ENCODE measurements at places on chromosomes 12 and 14. TPM values are rescaled to one million over a fixed set of nuclear protein-coding genes. Genes with fewer than 3 reads are reported as not detected.
A peak's percentile ranks its signal among the peaks of the same experiment; 100 is the strongest.

GRCh38 chr14:94390372-94391086, 2.1 kb upstream of the SERPINA1 start:
- no peak overlapping the region for H3K4me3 ChIP-seq
- H3K27ac ChIP-seq: no peak overlapping the region
- DNase-seq: no peak
- no peaks in the 10 kb centered on the region for H3K27me3 ChIP-seq
- H3K36me3 ChIP-seq: no peaks in the 10 kb centered on the region

Gene MRPS35
- 27.3 TPM for total RNA-seq

DNA sequence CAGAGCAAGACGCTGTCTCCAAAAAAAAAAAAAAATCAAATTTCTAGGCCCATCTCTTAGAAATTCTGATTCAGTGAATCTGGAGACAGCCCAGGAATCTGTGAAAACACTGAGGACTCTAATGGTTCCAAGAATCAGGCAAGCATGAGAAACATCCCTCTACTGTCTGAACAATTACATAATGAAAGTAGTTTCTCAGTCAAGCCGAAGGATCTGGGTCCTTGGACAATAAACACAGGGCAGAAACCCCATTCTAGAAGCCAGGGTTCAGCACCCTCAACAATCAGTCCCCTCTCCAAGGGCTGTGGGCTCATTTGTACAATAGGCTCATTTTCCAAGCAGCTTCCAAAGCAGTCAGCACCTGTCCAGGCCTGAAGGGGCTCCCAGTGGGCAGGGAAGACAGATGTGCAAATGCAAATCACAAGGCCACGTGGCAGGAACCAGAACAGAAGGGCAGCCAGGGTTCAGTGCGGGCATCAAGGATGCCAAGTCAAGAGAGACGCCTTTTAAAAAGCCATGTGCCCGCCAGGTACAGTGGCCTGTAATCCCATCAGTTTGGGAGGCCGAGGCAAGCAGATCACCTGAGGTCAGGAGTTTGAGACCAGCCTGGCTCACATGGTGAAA, 96.1 kb downstream of the KSR2 start:
- no peak overlapping the region for H3K27ac ChIP-seq
- peaks cover 8% of the 10 kb centered on the region for H3K4me1 ChIP-seq
- no peak overlapping the region for H3K4me3 ChIP-seq
- H3K27me3 ChIP-seq: peaks cover 6% of the 10 kb centered on the region
- DNase-seq: no peak
- H3K36me3 ChIP-seq: no peaks in the 10 kb centered on the region

- no peak for DNase-seq
- H3K27ac ChIP-seq: no peak overlapping the region
- peaks cover 1% of the 10 kb centered on the region for H3K4me1 ChIP-seq
Measured at GRCh38 chr12:128513331-128513730, 246.4 kb downstream of the TMEM132C start.

- peaks cover 5% of the 10 kb centered on the region for H3K36me3 ChIP-seq
- H3K4me3 ChIP-seq: no peak overlapping the region
- H3K27ac ChIP-seq: peak overlapping the region; percentile 28
- DNase-seq: no peak
- H3K27me3 ChIP-seq: no peaks in the 10 kb centered on the region
Measured at GRCh38 chr14:96357216-96357615, 5.9 kb downstream of the ATG2B start.

GRCh38 chr12:64029013-64029857, 184.7 kb downstream of the SRGAP1 start:
- peaks cover 3% of the 10 kb centered on the region for H3K27me3 ChIP-seq
- no peak for DNase-seq
- H3K36me3 ChIP-seq: no peaks in the 10 kb centered on the region

DNA sequence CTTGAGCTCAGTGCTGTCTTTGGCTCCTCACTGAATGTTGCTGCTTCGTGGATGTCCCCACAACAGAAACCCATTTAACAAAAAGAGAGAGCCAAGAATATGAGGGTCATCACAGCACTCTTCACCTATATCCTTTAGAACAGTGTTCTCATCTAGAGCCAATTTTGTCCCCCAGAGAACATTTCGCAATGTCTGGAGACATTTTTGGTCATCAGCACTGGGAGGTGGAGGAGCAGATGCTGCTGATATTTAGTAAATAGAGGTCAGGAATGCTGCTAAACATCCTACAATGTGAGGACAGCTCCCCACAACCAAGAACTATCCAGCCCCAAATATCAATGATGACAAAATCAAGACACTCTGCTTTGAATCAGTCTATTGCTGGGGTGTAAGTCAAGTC, 92.5 kb downstream of the BBS10 start:
- H3K4me3 ChIP-seq: no peak overlapping the region
- no peaks in the 10 kb centered on the region for H3K36me3 ChIP-seq
- no peaks in the 10 kb centered on the region for H3K27me3 ChIP-seq
- no peak for DNase-seq
- H3K27ac ChIP-seq: no peak overlapping the region

Gene GCH1
- 22.3 TPM for total RNA-seq

GRCh38 chr14:89578156-89578555, 161.1 kb upstream of the FOXN3 start:
- peaks cover 3% of the 10 kb centered on the region for H3K36me3 ChIP-seq
- no peak for DNase-seq
- H3K27me3 ChIP-seq: no peaks in the 10 kb centered on the region
- peak overlapping the region; percentile 25 for H3K27ac ChIP-seq
- no peak overlapping the region for H3K4me3 ChIP-seq

DNA sequence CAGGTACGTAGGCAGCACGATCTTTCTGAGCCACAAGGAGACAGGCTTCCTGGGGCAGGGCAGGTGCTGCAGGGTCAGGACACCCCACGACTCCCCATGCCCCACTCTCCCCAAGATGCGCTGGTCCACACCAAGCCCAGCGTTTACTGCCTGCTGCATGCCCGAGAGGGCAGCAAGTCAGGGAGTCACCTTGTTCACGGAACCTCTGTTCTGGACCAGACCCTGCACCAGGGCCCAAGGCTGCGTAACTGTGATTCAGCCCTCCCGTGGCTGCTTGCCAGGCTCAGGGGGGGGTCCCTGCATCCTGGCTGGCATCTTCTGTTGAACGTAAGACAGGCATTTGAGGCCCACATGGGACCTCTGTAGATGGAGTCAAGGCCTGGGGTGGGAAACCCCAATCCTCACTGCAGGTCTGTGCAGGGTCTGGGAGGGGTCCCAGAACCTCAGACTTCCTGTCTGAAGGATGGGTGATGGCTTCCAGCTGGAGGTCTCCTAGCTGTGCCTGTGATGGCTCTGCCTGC, 228.6 kb upstream of the RTL1 start:
- H3K27ac ChIP-seq: no peak overlapping the region
- no peak overlapping the region for H3K4me3 ChIP-seq
- H3K27me3 ChIP-seq: peaks cover 26% of the 10 kb centered on the region
- H3K36me3 ChIP-seq: no peaks in the 10 kb centered on the region
- DNase-seq: no peak
- no peaks in the 10 kb centered on the region for H3K4me1 ChIP-seq

Gene DCN
- not detected for total RNA-seq

DNA sequence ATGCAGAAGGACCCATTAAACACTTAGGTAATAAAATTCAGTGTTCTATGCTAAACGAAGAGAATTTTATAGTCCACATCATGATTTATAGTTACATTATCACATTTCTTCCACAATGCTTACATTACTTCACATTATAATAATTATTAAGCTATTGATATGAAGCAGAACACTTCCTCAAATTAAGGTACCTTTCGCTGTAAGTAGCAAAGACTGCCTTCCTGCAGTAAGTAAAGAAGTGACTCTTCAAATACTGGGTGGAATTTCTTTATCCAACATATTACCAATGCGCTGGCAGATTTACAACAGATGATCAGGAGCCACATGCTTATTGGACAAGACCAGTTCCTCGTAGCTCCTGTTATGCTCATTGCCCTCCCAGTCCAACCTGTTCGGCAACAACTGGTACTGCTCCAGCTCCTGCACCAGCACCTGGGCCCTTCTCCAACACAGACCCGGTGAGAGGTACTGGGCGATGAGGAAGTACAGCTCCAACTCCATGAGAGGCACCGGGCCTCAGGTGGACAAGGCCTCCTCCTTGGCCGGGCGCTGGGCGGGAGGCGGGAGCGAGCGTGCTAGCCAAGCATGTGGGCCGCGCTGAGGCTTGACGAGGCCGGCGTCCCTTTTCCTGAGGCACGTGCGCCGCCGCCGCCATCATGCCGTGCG, 210.7 kb upstream of the ATP2B1 start:
- H3K4me1 ChIP-seq: peaks cover 4% of the 10 kb centered on the region
- H3K36me3 ChIP-seq: no peaks in the 10 kb centered on the region
- H3K4me3 ChIP-seq: no peak overlapping the region
- H3K27me3 ChIP-seq: no peaks in the 10 kb centered on the region

GRCh38 chr14:44616204-44616603, 109.1 kb upstream of the FSCB start:
- no peak for DNase-seq
- H3K27ac ChIP-seq: no peak overlapping the region
- no peaks in the 10 kb centered on the region for H3K27me3 ChIP-seq
- no peak overlapping the region for H3K4me3 ChIP-seq

Gene PRH2
- total RNA-seq: not detected

GRCh38 chr12:2581293-2582045, 213.3 kb upstream of the FKBP4 start:
- no peak overlapping the region for H3K27ac ChIP-seq
- H3K4me1 ChIP-seq: peaks cover 5% of the 10 kb centered on the region
- H3K36me3 ChIP-seq: no peaks in the 10 kb centered on the region
- H3K4me3 ChIP-seq: no peak overlapping the region
- H3K27me3 ChIP-seq: peaks cover 54% of the 10 kb centered on the region
- DNase-seq: no peak

- H3K27ac ChIP-seq: no peak overlapping the region
- DNase-seq: no peak
- H3K4me1 ChIP-seq: peaks cover 19% of the 10 kb centered on the region
- peaks cover 38% of the 10 kb centered on the region for H3K27me3 ChIP-seq
- no peak overlapping the region for H3K4me3 ChIP-seq
Measured at GRCh38 chr12:52788876-52789636, 6.9 kb downstream of the KRT3 start.

GRCh38 chr14:86083616-86084015, 553.7 kb downstream of the FLRT2 start:
- H3K27me3 ChIP-seq: no peaks in the 10 kb centered on the region
- no peak overlapping the region for H3K4me3 ChIP-seq

DNA sequence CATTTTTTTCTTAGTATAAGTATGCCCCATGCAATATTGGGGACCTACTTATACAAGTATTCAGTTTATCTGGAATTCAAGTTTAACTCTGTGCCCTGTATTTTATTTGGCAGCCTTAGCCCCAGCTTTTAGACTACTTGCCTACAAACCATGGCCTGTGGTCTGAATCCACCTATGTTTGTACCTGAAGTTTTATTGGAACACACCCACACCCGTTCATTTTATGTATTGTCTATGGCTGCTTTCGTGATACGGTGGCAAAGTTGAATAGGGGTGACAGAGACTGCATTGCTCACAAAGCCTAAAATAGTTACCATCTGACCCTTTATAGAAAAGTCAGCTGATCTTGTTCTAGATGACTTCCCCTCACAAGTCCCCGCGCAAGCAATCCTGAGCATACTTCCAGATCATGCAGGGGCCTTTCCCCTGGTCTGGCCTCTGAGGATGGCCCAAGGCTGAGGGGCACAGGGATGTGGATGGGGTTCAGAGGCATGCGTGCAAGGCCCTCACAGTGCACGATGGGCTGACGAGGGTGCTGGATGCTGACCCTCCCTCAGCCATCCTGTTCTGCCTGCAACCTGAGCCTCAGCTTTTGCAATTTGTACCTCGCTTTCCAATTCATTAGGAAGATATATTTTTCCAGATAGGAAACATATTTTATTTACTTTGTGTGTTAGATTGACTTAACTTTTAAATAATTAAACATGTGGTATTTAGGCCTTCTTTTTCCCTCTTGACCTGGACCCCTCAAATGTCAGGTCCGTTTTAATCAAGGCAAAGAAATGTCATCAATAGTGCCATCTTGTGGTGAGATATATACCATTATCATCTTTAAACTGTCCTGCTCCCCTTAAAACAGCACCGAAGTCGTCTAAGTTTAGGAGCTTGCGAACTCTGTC, 527.3 kb upstream of the CCDC196 start:
- peaks cover 24% of the 10 kb centered on the region for H3K4me1 ChIP-seq
- H3K27me3 ChIP-seq: no peaks in the 10 kb centered on the region
- H3K27ac ChIP-seq: no peak overlapping the region

Gene VDR
- 0.73 TPM for total RNA-seq

Gene ZNF84
- 58.3 TPM for total RNA-seq

Gene RNF212B
- not detected for total RNA-seq

- no peak overlapping the region for H3K4me3 ChIP-seq
- no peak overlapping the region for H3K27ac ChIP-seq
- DNase-seq: no peak
- H3K36me3 ChIP-seq: no peaks in the 10 kb centered on the region
- H3K4me1 ChIP-seq: peaks cover 11% of the 10 kb centered on the region
Measured at GRCh38 chr14:75454963-75455546, 27.2 kb downstream of the JDP2 start.

DNA sequence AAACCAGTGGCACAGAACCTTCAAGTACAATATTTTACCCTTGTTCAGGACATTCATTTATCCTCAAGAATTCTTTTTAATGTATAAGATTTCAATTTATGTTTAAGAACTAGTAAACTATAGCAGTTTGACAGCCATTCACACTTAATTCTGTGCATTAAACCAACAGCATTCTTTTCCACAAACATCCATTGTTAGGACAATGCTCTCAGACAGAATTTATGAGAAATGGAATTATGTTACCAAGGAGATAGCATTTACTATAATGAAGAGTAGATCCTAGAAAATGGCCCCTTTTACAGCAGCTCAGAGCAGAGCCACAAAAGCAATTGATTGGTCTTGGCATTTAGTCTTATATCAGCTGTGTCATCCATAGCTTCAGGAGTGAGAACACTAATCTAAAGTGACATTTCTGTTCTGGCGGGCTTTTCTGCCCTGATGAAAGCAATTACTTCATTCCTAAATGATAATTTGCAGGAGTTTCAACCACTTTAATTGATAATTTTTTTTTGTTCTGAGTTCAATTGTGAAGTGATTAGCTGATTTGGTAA, 268.9 kb downstream of the NPAS3 start:
- H3K4me3 ChIP-seq: no peak overlapping the region
- no peaks in the 10 kb centered on the region for H3K36me3 ChIP-seq
- no peaks in the 10 kb centered on the region for H3K4me1 ChIP-seq
- no peak for DNase-seq
- no peak overlapping the region for H3K27ac ChIP-seq

DNA sequence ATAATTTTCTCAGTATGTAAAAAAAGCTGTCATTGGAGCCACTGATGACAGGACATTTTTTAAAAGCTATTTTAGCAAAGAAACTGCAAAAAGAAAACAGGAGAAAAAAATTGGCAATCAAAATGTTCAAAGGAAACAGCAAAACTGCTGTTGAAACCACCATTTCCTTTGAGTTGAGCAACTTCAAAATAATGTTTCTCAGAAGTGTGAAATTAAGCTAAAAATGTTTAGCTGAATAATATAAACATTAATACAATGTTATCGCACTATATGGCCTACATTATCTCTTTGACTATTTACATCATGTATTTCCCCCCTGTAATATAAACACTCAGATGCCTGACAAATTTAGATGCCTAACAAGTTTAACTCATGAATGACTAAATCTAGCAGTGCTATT, 23.4 kb upstream of the GLIPR1 start:
- peak overlapping the region; percentile 8 for H3K27ac ChIP-seq
- peak overlapping the region; percentile 4 for H3K4me3 ChIP-seq
- no peak for DNase-seq

- no peak overlapping the region for H3K27ac ChIP-seq
- no peak for DNase-seq
- H3K4me1 ChIP-seq: no peaks in the 10 kb centered on the region
- no peaks in the 10 kb centered on the region for H3K36me3 ChIP-seq
Measured at GRCh38 chr12:40474630-40475029, 217.6 kb upstream of the CNTN1 start.

Gene NRL
- 2.7 TPM for total RNA-seq

Data from naive thymus-derived CD8-positive, alpha-beta T cell (primary cell).